Activated T-helper 17 cell treated with anti-CD3 and anti-CD28 coated beads, Interleukin-2, amount 50 U/mL, for 72 hours (primary cell): ENCODE measurements at places on chromosomes 7 and 10.

DNA sequence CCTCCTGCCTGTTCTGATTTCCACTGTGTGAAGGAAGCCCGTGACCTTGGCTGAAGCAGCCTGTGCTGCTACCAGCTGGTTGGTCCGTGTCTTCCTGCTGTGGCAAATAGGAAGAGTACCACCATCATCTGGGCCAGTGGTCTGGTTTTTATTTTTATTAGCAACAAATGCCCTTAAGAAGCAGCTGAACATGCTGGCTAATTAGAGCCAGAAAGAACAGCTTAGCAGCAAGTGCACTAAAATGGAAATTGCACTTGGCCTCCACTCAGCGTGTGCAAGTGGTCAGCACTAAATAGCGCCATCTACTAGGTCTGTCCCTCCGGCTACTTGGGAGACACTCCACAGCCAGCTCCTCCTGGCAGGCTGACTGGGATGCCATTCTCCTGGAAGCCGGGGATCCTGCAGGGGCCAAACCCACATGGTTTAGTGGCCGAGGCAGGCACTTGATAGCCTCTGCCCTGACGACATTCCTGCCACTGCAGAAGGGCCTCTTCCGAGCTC, 690.3 kb upstream of the FOXK1 start:
- ATAC-seq = no peak

DNA sequence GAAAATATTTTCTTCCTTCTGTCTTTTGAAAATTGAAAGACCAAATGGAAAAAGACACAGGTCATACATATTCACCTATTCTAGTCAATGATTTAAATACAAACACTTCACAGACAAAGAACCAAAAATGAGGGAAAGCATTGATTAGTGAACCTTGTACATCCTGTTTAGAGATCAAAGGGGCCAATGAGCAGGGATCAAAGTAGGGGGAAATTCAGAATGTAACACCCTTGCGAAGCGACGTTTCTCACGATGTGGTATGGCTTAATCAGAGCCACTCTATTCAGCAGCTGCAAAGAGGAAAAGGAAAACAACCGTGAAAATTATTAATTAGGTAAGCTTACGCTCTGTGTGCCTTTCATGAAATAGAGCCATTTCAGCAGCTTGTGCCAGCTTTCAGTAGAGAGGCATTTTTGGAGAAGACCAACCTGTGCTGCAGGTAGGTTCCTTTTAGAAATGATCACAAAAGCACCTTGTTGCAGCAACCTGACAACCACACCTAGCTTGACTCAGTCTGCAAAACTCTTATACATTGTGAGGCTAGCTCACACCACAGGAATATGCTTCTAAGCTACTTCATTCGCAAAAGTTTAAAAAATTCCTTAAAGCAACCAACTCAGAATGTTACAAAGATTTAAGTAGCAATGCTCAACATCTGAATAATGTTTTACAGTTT, 78.0 kb downstream of the DKK1 start:
- no peak for ATAC-seq

DNA sequence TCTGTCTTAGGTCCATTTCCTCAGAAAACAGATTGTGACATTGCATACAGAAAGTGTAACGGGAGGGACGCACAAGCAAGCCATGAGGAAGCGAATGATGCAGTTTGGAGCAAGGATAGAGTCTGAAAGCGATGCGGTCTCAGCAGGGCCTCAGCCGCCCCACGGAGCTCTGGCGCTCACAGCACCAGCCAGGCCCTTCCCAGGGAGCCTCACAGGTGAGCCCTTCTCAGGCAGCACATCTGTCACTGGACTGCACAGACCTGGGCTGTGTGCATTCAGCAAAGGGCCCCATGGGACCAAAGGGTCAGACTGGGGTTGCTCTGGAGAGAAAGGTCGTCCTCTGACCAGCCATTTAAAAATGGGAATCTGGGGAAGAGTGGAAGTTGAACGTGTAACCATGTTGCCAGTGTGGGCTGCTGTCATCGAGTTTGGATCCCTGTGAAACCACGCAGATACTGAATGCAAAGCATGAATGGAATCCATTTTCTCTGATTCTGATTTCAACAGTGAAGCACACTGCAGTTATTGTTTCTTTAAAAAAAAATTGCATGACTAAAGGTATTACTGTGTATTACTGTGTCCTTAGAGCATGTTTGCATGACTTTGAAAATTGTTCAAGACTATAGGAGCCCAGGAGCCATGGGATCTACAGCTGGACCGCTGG, 350.0 kb upstream of the AKR1E2 start:
- no peak for ATAC-seq

GRCh38 chr10:79442171-79443040, 3.0 kb downstream of the ZCCHC24 start:
- ATAC-seq = no peak

- ATAC-seq = no peak
These were observed 505.5 kb upstream of the ZMIZ1 start for GRCh38 chr10:78563314-78563713.

DNA sequence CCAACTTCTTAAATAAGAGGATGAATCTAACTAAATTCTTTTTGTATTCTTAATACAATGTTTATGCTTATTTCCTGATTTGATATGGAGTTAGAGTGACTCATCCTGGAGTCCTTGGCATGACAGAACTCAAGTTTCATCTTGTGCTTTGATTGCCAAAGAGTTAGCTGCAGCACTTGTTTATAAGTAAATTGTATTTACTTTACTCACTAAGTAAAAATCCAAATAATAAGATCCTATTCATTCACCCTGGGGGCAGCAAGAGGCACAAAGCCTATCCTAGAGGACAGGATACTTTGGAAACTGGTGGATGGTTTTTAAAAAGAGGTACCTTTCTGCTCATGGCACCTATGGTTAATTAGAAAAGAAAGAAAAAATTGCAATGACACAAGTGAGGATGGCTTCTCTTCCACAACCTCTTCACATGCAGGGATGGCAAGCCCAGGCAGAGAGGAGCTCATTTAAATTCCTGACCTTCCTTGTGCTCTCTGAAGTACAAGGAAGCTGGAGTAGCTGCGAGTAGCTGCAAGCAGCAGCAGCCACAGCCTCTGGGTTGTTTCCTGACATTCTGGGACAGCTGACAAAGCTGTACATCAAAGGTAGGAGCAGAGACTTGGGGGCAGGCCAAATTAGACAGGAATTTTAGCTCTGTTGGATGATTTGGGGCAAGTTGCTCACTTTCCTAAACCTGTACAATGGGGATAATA, 28.5 kb upstream of the CROT start:
- ATAC-seq = no peak
